ENCODE measurements at places on chromosomes 1 and 21.

- DNase-seq = peak; percentile 82
Measured at GRCh38 chr1:173161510-173162221, 45.5 kb downstream of the TNFSF4 start.

GRCh38 chr1:2463396-2463795 is 12.7 kb upstream of the PLCH2 start:
- DNase-seq = peak; percentile 29

- no peak for DNase-seq
Measured at GRCh38 chr1:214510477-214510876, 40.9 kb downstream of the PTPN14 start.

- no peak for DNase-seq
Measured at GRCh38 chr1:76807543-76808260, 59.6 kb upstream of the ST6GALNAC5 start.

DNA sequence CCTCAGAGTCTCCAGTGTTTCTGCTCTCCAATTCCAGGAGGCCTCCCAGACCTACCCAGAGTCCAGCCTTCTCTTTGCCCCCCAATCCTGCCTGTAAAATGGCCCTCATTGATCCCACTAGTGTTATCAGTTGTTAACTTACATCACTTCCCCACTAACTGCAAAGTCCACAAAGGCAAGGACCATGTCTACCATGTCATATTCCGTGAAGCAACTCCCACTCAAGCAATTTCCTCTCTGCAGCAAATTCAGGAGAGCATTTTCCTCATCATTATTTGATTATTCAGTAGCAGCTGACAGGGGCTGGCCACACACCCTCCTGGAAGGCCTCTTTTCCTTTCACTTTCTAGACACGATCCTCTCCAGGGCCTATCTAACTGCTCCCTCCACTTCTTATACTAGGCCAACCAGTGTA is 153.5 kb downstream of the RERE start:
- peak; percentile 26 for DNase-seq

GRCh38 chr1:241598249-241598648 is 41.9 kb downstream of the CHML start:
- DNase-seq = no peak

DNA sequence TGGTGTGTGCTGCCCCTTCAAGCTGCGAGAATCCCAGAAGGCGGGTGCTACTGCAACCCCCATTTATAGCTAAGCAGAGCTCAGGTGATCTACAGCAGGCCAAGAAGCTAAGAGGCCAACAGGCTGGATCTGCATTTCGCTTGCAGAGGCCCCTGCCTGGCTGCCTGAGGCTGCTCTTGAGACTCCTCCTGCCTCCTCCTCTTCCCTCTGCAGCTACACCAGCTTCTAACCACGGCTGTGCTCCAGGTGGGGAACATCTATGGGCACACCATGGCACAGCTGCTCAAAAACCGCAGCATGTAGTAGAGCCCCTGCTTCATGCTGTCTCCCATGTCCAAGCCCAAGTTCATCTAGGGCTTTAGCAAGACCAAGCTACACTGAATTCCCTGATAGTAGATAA is 72.9 kb upstream of the ZNF678 start:
- no peak for DNase-seq

DNA sequence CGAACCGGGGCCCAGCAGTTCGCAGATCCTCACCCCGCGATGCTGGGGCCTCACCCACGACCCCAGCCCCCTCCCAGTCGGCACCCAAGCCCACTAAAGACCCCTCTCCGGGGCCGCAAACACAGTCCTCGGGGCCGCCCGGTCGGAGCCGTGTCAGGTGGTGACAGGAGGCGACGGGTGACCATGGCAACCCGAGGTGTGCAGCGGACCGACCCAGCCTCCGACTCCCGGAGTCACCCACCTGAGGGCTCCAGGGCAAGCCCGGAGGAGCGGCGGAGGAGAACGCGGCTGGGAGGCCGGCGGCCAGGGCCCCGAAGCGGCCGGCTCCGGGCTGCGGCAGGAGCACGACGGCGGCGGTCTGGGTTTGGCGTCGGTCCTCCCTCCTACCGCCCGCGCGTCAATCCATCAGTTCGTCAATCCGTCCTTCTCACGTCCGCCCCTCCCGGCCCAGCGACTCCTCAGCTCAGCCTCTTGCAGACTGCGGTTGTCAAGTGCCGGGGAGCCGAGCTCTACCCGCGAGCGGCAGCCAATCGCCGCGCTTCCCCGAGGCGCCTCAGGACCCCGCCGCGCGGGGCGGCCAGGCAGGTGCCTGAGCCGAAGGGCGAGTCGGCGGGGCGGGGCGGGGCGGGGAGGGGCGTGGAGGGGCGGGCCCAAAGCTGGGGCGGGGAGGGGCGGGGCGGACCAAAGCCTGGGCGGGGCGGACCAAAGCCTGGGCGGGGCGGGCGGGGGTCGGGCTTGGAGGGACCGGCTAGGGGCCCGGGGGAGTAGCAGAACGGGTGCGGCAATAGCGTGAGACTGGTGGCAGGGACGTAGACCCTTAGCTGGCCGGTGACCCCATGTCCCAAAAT is at the start of gene WDR47:
Gene WDR47, minus strand, starts transcription at position 482 of the 848 bp plus-strand sequence. CDS start 18,590 bp downstream, outside the sequence.
- DNase-seq = peak; percentile 98

DNA sequence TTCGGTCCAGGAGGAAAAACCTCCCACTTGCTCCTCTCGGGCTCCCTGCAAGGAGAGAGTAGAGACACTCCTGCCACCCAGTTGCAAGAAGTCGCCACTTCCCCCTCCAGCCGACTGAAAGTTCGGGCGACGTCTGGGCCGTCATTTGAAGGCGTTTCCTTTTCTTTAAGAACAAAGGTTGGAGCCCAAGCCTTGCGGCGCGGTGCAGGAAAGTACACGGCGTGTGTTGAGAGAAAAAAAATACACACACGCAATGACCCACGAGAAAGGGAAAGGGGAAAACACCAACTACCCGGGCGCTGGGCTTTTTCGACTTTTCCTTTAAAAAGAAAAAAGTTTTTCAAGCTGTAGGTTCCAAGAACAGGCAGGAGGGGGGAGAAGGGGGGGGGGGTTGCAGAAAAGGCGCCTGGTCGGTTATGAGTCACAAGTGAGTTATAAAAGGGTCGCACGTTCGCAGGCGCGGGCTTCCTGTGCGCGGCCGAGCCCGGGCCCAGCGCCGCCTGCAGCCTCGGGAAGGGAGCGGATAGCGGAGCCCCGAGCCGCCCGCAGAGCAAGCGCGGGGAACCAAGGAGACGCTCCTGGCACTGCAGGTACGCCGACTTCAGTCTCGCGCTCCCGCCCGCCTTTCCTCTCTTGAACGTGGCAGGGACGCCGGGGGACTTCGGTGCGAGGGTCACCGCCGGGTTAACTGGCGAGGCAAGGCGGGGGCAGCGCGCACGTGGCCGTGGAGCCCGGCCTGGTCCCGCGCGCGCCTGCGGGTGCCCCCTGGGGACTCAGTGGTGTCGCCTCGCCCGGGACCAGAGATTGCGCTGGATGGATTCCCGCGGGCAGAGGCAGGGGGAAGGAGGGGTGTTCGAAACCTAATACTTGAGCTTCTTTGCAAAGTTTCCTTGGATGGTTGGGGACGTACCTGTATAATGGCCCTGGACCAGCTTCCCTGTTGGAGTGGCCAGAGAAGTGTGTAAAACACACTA is 45.3 kb downstream of the MRPL39 start:
- peak; percentile 88 for DNase-seq

GRCh38 chr1:25476186-25477097 is 45.7 kb downstream of the MACO1 start:
- no peak for DNase-seq

GRCh38 chr1:109808703-109809102 is 45.0 kb upstream of the EPS8L3 start:
- no peak for DNase-seq

- DNase-seq = no peak
Measured at GRCh38 chr1:77845951-77846350, 42.5 kb upstream of the NEXN start.

DNA sequence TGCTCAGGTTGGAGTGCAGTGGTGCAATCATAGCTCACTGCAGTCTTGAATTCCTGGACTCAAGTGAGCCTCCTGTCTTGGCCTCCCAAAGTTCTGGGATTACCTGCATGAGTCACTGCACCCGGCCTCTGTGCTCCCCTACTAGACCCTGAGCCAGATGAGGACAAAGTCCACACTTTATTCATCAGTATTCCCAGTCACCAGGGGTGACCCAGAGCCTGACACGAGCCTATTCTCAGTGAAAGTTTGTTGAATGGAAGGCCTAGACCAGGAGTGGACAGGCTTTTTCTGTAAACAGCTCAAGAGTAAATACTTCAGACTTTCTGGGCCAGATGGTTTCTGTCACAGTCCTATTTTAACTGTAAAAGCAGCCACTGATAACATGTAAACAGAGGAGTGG is 68.2 kb downstream of the MAB21L3 start:
- DNase-seq = no peak

- DNase-seq = no peak
Measured at GRCh38 chr21:42929969-42930368, 4.5 kb upstream of the ERVH48-1 start.

GRCh38 chr1:114609826-114610225 is 28.4 kb upstream of the BCAS2 start:
- DNase-seq = no peak

- DNase-seq = no peak
Measured at GRCh38 chr1:202815120-202815519, 4.4 kb downstream of the PCAT6 start.

- DNase-seq = no peak
Measured at GRCh38 chr1:246462986-246463385, 44.1 kb downstream of the SMYD3 start.

GRCh38 chr1:227885648-227886502 is 61.9 kb downstream of the WNT9A start:
- DNase-seq = peak; percentile 19

GRCh38 chr1:108886292-108886691 is 9.5 kb downstream of the GPSM2 start:
- DNase-seq = no peak

DNA sequence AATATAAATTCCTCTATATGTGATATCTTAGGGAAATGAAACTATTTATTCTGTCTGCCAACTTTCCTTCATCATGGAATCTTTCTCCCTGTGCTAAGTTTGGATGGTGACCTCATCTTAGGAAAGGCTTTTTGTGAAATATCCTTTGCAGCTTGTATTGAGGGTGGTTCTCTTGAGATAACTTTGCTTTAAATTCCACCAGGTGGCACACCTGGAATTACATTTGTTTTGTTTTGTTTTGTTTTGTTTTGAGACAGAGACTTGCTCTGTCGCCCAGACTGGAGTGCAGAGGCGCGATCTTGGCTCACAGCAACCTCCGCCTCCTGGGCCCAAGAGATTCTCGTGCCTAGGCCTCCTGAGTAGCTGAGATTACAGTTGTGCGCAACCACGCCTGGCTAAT is 7.6 kb upstream of the CD1A start:
- DNase-seq = no peak

All from foreskin fibroblast (primary cell).